ENCODE measurements at places on chromosomes 5 and 9. TPM values are rescaled to one million over a fixed set of nuclear protein-coding genes. Genes with fewer than 3 reads are reported as not detected.

DNA sequence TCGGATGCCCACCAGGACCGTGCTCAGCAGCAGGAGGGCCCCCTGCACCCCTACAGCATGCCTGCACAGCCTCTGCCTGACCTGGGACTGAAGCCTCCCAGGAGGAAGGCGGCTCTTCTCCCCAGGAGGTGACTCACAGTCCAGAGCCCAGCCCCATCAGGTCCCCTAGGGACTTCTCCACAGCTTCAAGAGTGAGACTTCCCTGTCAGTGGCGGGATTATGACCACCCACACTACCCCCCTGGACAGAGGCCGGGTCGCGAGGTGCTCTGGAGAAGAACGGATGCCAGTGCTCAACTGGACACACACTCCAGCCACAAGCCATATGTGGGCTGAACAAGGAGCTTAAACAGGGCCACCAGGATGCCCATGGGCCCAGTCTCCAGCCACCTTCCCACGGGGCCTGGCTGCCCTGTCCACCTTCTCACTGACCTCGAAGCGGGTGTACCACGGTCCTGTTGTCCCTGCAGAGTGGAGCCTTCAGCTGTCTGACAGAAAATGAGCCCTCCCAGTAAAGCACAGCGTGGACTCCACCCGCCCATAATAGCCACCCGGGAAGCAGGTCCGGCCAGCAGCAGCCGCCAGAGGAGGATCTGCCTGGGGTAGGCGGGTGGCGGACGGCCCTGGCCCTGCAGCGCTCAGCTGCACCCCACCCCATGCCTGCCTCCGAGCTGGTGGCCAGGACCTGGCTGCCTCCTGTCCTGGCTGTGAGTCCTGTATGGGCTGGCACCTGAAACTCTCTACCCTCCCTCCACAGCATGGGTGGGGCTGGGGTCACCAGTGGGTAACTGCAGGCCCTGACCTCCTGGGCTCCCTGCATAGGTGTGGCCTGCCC lies 54.7 kb downstream of the SEMA4D start:
- H3K4me1 ChIP-seq = no peaks in the 10 kb centered on the region
- no peak overlapping the region for H3K4me3 ChIP-seq

- H3K4me3 ChIP-seq = no peak overlapping the region
- no peak for DNase-seq
- peaks cover 7% of the 10 kb centered on the region for H3K27me3 ChIP-seq
- no peaks in the 10 kb centered on the region for H3K4me1 ChIP-seq
Observed at GRCh38 chr5:168727547-168727946, 148.4 kb upstream of the PANK3 start.

DNA sequence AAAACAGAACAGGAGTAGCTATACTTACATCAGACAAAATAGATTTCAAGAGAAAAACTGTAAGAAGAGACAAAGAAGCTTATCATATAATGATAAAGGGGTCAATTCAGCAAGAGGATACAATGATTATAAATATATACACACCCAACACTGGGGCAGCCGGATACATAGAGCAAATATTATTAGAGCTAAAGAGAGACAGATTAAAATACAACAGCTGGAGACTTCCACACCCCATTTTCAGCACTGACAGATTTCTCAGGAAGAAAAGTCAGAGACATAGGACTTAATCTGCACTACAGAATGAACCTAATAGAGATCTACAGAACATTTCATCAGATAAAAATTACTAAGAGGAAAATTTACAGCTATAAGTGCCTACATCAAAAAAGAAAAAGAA lies 35.7 kb downstream of the OXCT1 start:
- H3K27me3 ChIP-seq = no peaks in the 10 kb centered on the region
- peaks cover 22% of the 10 kb centered on the region for H3K36me3 ChIP-seq
- no peak for DNase-seq
- no peak overlapping the region for H3K27ac ChIP-seq
- H3K4me1 ChIP-seq = peaks cover 15% of the 10 kb centered on the region

DNA sequence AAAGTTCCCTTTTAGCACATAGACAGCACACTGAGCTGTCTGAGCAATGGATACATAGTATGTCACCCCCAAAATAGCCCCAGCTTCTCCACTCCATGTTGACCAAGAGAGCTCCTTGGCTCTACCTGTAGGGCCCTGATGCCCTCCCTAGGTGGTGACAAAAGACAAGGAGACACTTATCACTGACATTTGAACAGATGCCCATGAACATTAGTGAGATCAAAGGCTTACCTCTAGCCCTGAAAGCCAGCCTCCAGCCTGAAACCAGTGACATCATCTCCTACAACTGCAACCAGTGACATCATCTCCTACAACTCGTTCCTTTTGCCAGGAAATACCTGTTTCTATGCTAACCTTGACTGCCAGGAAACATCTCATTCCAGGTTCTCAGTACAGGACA lies 122.7 kb downstream of the FSTL4 start:
- H3K27ac ChIP-seq = no peak overlapping the region
- DNase-seq = peak; percentile 56
- no peak overlapping the region for H3K4me3 ChIP-seq

C5orf52 gene
- not detected for total RNA-seq

GRCh38 chr5:33299621-33300208 lies 141.1 kb upstream of the TARS1 start:
- H3K36me3 ChIP-seq = no peaks in the 10 kb centered on the region
- peak overlapping the region; percentile 47 for H3K27ac ChIP-seq
- peaks cover 21% of the 10 kb centered on the region for H3K4me1 ChIP-seq
- H3K27me3 ChIP-seq = no peaks in the 10 kb centered on the region
- peak; percentile 72 for DNase-seq
